Stimulated activated CD4-positive, alpha-beta T cell treated with anti-CD3 and anti-CD28 coated beads, Interleukin-15, amount 100 ng/mL, for 1 hour (primary cell): ENCODE measurements at places on chromosomes 7 and 10.
A peak's percentile ranks its signal among the peaks of the same experiment; 100 is the strongest.

- no peak for DNase-seq
Observed at GRCh38 chr7:150755473-150756099, 18.4 kb downstream of the GIMAP5 start.

DNA sequence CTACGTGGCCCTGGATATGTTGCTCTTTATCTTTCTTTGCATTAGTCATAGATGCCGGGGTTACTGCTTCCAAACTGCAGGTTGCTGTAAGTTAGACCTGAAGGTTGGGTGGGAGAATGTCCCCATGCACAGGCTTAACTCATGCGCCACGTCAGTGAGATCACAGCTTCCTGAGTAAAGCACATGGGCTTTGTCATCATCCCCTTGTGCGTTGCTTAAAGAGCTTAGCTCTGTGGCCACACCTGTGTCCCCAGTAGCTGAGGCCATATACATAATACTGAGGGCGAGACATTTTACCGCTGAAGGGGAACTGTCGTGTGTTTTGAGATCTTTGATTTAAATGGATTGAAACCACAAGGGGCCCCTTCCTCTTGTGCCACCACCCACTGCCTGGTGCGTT, 45.8 kb upstream of the BTBD16 start:
- no peak for DNase-seq

DNA sequence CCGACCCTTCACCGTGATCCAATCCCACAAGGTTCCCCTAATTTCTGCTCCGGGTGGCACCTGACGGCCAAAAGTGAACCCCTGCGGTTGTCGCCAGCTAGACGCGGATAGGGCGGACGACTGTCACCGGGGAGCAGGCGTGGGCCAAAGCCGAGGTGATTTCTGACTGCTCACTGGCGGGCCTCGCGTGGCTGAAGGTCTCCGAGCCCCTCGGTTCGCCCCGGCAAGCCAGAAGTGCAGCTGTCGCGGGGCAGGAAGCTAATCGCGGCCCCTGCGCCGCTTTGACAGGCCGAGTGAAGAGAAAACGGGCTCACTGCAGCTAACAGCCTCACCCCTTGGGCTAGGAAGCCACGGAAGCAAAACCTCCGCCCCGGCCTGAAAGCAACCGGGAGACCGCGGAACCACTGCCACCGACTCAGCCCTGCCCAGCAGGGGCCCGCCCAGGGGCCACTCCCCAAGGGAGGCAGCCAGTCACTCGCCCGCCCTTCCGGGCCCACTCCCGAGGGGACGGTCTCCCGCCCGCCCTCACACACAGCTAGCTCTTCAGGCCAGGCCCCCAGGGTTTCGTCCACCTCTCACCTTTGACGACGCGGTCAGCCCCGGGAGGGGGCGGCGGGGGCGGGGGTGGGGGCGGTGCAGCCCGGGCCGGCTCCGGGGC, 469 bp downstream of the PPP3CB start:
- peak; percentile 82 for DNase-seq

DNA sequence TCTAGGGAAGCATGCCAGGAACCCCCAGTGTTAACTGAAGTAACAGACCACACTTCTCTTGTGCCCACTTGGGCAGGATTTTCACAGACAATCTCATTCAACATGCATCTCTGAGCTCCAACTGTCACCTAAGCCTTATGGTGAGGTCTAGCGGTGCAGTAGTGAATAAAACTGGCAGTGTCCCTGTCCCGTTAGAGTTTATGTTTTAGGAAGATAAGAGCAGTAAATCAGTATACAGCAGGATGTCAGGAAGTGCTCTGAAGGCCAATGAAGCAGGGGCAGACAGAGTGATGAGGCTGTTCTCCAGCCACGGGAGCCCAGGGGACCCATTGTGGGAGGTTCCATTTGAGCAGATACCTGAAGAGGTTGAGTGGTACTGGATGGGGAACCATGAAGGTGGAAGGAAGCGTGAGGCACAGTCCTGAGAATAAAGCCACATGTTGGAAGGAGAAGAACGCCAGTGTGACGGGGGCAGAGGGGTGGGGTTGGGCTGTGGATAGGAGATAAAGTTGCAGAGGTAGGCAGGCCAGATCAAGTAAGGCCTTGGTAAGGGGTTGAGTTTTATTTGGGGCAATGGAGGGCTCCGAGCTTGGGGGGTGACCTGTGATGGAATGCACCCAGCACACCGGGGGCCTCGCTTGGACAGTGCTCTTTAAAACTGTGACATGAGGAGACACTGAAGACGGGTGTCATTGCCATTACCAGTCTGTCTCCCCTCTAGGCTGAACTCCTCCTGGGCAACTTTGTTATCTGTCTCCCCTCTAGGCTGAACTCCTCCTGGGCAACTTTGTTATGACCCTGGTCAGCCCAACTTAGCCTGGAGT, 6.6 kb downstream of the GDF10 start:
- DNase-seq, result no peak

DNA sequence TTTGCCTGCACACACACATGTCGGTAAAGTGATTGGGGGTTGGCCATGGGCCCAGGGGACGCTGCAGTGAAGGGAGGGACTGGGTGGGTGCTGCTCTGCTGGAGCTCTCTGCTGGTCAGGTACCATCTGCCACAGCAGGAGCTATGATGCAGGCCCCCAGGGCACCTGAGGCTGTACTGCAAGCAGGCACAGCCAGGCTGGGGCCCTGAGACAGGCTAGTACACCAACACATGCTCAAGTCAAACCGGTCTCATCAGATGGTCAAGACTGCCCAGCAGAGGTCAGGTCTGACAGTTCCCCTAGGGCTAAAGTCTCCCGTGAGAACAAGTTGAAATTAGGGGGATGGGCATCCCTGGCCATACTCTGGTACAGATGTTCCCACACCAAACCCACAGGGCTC, 118.3 kb upstream of the THSD7A start:
- no peak for DNase-seq

GRCh38 chr10:69051303-69051702, 36.6 kb upstream of the SRGN start:
- DNase-seq, result no peak

- DNase-seq, result no peak
Observed at GRCh38 chr10:132270256-132270655, 37.5 kb downstream of the STK32C start.

- no peak for DNase-seq
Observed at GRCh38 chr7:72441791-72442190, 29.7 kb upstream of the CALN1 start.

DNA sequence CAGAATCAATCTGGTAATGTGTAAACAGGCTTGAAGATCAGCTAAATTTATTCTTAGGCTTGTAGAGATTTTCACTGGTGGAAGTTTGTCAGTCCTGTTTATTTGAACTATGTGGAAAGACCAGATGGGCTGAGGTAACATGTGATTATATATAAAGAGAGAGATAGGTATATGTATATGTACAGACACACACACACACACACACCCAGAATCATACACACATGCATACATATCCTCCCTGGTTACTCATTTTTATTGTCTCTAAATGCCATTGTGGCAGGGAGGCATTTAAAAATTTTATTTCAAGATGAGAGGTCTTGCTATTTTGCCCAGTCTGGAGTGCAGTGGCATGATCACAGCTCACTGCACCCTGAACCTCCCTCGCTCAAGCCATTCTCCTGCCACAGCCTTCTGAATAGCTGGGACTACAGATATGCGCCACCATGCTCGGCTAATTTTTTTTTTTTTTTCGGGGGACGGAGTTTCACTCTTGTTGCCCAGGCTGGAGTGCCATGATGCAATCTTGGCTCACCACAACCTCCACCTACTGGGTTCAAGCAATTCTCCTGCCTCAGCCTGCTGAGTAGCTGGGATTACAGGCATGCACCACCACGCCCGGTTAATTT, 78.1 kb upstream of the CYTH3 start:
- DNase-seq, result no peak

DNA sequence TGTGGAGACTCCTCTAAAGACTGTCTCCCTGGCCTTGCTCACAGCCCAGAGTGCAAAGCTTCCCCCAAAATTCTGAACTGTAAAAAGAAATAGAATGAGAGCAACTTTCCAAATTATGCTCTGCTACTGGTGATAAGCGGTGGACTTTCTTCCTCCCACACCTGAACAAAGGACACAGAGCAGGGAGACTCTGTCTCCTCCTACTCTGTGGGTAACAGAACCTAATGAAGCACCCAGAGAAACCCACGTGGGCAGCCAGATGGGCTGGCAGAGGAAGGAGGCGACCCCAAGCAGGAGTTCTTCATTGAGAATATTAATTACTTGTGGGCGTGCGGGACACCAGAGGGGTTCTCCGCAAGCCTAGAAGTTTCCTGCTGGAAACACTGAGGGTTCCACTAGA, 139.5 kb downstream of the KMT2E start:
- DNase-seq, result no peak

DNA sequence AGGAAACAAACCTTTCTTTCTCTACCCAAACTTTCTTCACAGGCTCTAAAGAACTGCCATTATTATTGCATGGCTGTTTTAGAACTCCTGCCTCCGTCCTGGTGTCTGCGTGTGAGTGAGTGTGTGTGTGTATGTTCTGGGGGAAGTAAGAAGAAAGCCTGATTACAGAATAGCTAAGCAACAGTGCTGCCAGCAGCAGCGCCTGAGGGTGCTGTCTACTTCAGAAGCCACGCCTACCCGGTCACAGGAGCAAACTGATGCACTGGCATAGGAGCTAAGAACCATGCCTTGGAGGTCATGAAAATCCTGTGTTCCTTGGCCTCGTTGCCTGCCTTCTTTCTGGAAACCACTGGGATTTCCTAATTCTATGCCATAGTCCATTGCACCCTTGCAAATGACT, 25.2 kb downstream of the LIPK start:
- no peak for DNase-seq

GRCh38 chr10:131972474-131973071, 9.2 kb downstream of the BNIP3 start:
- DNase-seq, result no peak

DNA sequence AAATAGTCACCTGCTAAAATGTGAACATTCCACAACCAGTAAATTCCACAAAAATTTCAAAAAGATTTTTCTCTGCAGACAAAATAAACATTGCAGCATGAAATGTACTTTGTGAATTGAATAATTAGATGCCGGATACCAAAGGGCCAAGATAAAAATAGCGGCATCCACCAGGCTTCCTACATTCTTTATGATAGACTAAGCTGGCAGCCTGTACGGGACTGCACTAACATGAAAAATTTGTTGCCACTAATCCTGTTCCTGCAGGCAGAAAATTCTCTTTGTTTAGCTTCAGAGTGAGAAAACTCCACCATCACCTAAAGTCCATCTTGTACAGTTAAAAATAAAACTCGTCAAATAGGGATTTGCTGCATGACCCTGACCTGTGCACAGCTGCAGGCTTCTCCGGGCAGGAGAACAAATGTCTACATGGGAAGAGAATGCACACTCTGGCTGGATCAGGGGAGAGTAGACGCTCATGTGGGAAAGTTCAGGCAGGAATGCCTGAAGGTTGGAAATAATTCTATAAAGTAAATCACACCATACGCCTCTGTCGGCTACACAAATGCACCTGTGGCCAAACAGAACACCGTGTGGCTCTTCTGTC, 15.6 kb upstream of the ADO start:
- no peak for DNase-seq

DNA sequence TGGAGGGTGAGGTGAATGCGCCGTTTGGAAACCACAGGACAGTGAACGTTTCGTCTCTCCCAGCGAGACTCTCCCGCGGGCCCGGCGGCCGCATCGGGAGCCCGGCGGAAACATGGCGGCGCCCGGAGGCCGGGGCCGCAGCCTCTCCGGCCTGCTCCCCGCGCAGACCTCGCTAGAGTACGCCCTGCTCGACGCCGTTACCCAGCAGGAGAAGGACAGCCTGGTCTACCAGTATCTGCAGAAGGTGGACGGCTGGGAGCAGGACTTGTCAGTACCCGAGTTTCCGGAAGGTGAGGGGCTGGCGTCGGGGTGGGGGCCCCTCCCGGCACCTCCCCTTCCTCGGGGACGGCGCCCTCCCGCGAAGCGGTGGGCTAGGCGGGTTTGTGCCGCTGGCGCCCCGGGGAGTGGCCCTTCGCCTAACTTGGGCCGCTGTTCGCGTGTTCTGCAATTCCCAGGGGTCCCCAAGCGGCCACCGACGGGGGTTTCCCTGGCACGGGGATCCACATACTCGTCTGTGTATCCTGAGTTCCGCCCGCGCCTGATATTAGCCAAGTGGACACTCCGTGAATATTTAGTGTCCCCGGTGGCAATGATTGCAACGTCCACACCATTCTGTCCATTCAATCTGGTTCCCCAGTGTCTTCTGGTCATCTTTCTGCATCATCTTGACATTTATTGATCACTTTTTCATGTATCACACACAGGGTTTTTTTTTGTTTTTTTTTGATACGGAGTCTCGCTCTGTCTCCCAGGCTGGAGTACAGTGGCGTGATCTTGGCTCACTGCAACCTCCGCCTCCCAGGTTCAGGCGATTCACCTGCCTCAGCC, 514 bp downstream of the NHLRC2 start:
- no peak for DNase-seq

GRCh38 chr7:24500599-24500998, 72.7 kb upstream of the PALS2 start:
- no peak for DNase-seq

DNA sequence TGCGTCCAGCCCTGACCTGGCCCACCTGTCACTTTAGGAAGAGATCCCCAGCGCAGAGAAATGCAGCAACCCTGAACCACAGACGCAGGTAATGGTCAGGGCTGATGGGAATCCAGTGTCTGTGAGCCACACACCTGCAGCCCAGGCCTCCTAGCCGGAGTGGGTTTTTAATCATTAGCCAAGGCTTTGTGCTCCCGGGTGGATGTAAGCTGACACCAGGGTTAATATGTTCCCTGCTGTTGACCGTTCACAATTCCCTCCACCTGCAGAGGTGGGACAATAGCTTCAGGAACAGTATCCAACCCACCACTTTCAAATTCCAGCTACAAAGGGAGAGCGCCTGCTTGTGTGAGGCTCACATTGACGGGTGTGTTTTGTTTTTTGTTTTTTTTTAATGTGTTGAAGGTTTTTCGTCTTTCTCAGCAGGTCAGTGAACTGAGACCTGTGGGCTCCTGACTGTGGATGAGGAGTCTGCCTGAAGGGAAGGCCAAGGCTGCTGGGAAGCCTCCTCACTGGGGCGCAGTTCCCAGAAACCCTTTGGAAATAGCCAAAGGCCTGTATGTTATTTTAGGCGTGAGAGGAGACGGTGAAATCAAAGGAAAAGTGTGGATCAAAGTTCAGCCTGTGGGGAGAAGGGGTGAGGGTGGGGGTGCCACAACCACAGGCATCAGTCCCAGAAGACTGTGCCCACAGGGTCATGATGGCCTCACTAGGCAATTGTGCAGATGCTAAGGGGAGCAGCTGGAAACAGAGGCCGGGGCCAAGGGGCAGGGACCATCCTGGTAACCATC, 111.1 kb downstream of the TNS3 start:
- no peak for DNase-seq

- no peak for DNase-seq
Observed at GRCh38 chr10:102208311-102209035, 17.6 kb upstream of the ELOVL3 start.

- DNase-seq, result no peak
Observed at GRCh38 chr10:78305311-78305710, 271.6 kb downstream of the RPS24 start.

GRCh38 chr10:132570771-132571649, 33.4 kb downstream of the INPP5A start:
- DNase-seq, result no peak
